ENCODE measurements at places on chromosomes 5 and 9.

GRCh38 chr5:127849891-127850290, 146.7 kb downstream of the CCDC192 start:
- no peak for DNase-seq

GRCh38 chr5:159982421-159983173, 26.3 kb upstream of the TTC1 start:
- no peak for DNase-seq

DNA sequence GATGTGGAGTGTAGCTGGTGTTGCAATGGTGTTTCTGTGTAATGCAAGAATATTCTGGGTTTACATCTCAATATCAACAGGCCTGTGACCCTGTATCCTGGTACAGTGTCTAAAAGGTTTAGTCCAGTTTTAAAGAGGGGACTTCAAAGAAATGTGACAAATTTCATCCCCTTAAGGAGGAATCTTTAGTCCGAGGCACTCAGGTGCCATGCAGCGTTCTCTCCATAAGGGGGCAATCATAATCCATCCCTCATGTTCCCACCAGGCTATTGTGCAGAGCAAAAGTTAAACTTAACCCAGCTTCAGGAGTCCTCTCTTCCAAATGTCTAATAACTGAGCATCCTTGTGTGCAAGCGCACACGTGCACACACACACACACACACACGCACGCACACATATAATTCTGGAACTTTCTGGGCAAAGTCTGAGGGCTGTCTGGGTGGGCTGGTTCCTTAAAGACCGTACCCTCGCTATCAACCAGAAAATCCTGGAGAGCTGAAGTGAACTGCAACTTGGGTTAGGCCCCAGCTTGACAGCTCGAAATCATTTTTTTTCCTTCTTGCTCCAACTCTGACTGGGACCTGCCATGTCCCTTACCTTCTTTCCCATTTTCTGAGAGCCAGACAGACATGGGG, 46.0 kb downstream of the CRB2 start:
- DNase-seq = no peak

DNA sequence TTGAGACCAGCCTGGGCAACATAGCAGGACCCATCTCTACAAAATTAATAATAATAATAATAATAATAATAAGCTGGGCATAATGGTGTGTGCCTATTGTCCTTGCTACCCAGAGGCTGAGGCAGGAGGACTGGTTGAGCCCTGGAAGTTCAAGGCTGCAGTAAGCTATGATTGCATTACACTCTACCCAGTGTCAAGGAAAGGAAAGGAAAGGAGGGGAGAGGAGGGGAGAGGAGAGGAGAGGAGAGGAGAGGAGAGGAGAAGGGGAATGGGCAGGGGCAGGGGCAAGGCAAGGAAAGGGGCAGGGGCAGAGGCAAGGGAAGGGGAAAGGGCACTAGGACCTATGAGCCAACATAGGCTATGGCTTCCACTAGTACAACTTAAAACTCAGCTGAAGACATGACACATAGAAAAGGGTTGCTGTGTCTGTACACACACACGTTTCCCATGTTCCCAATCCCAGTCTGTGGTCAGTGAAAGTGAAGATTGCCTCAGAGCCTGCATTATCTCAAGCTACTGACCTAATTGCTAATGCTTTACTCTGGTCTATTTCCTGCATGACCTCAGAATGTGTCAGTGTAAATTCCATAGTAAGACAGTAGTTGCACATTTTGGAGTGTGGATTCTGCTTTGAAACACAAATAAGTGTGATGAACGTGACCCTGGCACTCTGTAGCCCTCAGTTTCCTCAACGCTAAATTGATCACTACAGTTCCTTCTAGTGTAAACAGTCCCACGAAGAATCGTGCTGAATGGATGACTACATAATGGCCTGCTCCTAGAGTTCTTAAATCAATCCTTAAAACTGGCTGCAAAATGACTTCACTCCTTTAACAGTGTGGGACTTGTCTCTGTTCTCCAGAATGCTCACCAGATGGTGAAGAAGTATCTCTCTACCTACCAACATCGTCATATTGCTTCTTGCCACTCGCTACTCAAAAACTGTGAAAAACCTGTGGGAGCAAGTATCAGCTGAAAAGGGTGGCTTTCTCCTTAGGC, 497.0 kb downstream of the RAB3C start:
- DNase-seq = no peak

DNA sequence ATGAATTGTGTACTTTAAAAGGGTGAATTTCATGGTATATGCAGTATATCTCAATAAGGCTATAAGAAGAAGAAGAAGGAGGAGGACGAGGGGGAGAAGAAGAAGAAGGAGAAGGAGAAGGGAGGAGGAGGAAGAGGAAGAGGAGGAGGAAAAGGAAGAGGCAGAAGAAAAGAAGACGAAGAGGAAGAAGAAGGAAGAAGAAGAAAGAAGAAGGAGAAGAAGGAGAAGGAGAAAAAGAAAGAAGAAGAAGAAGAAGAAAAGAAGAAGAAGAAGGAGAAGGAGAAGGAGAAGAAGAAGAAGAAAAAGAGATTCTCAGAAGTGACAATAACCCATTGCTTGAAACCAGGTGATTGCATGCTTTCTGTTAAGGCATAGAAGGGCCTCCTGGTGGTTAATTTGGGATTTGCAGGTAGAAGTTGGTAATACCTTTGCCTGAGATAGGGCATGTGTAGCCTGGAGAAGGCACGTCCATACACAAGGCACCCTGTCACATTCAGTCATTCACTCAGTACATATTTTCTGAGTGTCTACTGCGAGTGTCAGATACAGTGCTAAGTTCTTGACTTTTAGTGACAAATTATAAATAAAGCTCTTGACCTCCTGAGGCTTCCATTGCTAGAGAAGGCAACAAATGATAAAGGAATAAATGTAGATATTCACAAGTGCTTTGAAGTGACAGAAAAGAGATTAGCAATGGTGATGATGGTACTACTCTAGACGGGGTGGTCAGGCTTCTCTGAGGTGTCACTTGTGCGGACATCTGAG, 231.3 kb downstream of the NPR3 start:
- no peak for DNase-seq

- DNase-seq = no peak
These were observed 9.3 kb upstream of the OR13F1 start for GRCh38 chr9:104494808-104495207.

- DNase-seq = no peak
These were observed 65.8 kb downstream of the NDUFAF2 start for GRCh38 chr5:61010467-61011454.

GRCh38 chr9:32969270-32969669, 32.2 kb downstream of the APTX start:
- no peak for DNase-seq

DNA sequence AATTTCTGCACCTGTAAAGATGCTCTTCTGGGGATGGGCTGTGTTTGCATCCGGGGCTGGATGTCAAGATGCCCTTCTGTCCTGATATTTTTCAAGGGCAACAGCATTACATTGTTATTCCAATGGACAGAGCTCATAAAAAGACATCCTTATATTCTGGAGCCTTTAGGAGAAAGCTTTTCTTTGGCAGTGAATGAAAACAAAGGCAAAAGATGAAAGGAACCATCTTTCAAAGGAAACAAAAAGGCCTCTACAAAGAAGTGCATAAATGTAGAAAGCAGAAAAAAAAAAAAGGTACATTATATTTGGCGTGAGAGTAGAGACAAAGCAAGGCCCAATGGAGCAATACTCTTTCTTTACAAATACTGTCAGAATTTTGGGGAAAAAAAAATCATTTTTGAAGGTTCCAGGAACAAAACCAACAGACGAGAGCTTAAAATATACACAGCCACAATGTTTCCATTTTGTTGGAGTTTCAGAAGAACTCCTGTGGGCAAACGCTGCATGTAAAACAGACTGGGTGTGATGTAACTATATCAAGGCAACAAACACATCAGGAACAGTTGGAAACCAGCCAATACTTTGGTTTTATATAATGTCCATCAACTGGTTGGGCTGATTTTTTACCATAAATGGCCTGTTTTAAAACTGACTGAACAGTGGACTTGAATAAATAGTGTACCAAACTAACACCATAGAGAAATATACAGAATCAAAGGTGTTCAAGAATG, 885.6 kb upstream of the DMAC1 start:
- no peak for DNase-seq

GRCh38 chr5:57783693-57784092, 301.1 kb upstream of the ACTBL2 start:
- DNase-seq = no peak

DNA sequence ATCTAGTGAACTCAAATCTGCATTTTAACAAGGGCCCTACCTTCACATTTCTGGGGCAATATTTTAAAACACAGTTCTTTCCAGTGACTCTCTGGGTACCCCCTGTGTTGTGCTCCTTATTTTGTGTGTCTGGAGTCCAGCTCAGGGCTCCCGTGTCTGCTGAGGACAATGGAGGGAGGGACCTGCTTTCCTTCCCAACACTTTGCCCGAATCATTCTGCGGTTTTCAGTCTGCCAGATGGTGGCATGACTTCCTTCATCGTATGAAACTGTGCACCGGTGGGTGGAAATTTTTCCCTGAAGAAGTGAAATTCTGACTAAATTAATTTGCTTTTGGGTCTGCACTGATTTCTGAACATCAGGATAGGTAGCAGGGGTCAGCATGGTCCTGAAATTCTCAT, 153.6 kb upstream of the CD180 start:
- DNase-seq = no peak

- no peak for DNase-seq
These were observed 60.0 kb downstream of the MEGF9 start for GRCh38 chr9:120654272-120654671.

DNA sequence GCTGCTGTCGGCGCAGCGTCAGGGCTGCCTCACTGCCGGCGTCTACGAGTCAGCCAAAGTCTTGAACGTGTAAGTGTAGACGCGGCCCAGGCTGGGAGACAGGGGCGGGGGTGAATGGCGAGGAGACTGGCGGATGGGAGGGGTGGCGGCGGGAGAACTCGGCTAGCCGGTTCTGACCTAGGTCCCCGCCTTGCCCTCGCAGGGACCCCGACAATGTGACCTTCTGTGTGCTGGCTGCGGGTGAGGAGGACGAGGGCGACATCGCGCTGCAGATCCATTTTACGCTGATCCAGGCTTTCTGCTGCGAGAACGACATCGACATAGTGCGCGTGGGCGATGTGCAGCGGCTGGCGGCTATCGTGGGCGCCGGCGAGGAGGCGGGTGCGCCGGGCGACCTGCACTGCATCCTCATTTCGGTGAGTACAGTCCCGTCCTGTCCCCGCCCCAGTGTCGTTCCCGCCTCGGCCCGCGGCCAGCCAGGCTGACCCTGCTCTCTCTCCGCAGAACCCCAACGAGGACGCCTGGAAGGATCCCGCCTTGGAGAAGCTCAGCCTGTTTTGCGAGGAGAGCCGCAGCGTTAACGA, 745 bp downstream of the GADD45G start:
- peak; percentile 60 for DNase-seq

GRCh38 chr9:28747351-28747985, 1174.2 kb upstream of the C9orf72 start:
- no peak for DNase-seq

GRCh38 chr5:179762079-179762780, 29.6 kb downstream of the MAML1 start:
- no peak for DNase-seq

GRCh38 chr9:91963711-91964240, 13.7 kb upstream of the ROR2 start:
- no peak for DNase-seq

DNA sequence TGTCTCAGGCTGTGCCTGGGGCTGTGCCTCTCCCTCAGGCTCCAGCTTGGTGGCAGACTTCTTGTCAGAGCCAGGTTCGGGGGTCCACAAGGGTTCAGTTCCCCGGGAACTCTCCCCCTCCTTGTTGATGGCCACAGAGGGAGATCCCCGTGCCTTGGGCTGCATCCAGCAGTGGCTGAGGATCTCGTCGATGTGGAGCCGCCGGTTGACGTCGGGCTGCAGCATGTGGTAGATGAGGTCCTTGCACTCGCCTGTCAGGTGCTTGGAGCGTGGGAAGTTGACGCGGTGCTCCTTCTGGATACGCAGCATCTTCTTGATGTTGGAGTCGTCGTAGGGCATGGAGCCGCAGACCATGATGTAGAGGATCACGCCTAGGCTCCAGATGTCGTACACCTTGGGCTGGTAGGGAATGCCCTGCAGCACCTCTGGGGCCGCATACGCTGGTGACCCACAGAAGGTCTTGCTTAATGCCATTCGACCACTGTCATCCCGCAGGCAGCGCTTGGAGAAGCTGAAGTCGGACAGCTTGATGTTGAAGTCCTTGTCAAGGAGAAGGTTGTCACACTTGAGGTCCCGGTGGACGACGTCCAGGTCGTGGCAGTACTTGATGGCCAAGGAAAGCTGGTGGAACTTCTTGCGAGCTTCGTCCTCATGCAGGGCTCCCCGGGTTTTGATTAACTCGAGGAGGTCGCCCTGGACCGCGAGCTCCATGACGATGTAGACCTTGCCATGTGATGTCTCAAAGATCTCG, 752 bp downstream of the TSSK1B start:
- no peak for DNase-seq

GRCh38 chr5:159332800-159333544, 2.7 kb upstream of the IL12B start:
- no peak for DNase-seq

DNA sequence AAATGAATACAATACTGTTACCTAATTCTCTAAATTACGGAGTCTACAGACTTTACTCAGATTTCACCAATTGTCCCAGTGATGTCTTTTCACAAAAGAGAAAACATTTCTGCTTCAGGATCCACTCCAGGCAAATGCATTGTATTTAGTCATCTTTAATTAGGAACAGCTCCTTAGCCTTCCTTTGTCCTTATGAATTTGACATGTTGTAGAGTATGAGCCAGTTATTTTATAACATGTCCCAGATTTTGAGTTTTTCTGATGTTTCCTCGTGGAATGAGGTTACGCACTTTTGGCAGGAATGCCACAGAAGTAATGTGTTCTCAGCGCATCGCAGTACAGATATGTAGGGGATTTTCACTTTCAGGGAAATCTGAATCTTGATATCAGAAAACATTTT, 10.5 kb downstream of the HABP4 start:
- DNase-seq = no peak

- no peak for DNase-seq
These were observed 129.9 kb upstream of the ANKH start for GRCh38 chr5:15001517-15001916.

- DNase-seq = no peak
These were observed 172.0 kb downstream of the NNT start for GRCh38 chr5:43774881-43775399.

DNA sequence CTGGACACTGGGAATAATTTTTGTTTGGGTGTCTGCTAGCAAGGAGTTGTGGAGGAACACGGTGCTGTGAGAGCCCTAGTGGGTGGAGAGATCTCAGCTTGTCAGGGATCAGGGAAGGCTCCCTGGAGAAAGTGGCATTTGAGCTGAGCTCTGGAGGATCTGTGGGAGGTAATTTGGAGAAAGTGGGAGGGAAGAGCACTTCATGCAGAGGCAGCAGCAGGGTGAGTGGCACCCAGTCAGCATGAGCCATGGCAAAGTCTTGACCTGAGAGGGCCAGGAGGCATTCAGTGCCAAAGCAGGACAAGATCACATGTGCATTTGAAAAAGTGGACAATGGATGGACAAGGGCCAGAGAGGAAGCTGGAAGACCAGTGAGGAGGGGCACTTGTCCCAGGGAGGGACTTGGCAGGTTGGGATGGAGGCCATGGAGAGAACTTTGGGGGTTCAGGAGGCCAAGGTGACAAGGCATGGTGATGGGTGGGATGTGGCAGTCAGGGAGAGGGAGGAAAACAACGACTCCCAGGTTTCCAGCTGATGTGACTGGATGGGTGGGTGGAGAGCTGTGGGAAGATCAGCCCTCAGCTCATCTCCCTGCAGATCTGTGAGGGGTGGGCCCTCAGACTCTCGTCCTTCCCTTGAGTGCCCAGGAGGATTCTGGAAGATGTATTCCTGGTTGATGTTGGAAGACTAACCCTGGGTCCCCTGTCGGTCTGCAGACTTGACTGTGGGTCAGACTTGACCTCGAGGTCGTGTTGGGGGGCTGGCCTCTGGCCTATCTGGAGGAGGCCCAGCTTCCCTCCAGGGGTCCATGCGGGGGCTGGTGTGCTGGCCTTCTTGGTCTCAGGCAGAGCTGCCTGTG, 68.9 kb upstream of the PITX1 start:
- no peak for DNase-seq
